ENCODE measurements at places on chromosomes 1 and 21.

DNA sequence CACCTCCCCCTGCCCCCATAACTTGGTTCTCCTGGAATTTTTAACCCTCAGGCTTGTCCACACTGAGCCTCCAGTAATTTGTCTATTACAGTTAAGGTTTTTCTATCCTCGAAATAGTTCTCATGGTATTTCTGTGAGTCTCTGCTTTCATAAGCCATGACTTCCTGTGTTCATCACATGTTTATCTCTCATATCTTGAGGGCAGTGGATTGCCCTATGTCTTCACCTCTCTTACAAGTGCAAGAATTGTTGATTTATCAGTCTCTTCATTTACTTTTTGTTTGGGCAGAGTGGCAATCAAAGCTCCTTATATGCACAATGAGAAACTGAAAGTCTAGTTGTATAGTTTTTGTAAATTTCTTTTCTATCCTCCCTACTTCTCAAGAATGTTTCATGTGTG, 328.4 kb downstream of the PLA2G4A start:
- DNase-seq, result no peak

DNA sequence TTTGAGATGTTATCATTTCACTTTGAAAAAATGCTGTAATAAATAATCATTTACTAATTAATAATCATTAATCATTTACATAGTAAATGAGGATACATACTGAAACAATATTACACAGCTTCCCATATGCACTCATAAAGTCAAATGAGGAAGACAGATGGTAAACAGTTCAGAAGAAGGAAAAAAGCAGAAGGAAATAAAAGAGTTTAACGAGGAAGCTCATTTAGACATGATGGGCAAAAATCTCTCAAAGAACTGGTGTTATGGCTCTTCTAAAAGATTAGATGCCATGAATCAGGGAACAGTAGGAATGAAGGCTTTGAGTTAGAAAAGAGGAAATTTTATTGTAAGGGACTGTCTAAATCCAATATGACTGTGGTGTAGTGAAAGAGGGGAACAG, 347.6 kb downstream of the PTPRC start:
- DNase-seq, result no peak

DNA sequence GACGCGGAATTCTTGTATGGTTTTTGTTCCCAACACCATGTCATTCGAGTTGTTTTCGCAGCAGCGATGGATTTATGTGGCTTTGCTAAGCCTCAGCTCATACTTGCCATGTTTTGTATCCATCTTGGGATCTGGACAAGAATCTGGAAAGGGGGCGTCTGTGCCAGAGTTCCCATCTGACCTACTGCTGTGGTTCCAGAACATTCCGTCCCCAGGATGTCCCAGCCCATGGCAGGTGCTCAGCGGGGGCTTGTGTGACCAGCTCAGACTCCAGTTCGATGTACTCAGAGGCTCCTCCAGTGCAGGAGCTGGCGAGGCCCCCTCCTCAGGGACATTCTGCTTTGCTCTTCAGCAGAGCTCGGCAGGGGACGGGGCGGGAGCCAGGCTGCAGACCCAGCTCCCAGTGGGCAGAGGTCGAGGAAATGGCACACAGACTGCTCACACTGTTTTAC, 24.0 kb upstream of the ADARB1 start:
- DNase-seq, result no peak

- DNase-seq, result no peak
Observed at GRCh38 chr1:180631194-180631765, 542 bp upstream of the XPR1 start.

DNA sequence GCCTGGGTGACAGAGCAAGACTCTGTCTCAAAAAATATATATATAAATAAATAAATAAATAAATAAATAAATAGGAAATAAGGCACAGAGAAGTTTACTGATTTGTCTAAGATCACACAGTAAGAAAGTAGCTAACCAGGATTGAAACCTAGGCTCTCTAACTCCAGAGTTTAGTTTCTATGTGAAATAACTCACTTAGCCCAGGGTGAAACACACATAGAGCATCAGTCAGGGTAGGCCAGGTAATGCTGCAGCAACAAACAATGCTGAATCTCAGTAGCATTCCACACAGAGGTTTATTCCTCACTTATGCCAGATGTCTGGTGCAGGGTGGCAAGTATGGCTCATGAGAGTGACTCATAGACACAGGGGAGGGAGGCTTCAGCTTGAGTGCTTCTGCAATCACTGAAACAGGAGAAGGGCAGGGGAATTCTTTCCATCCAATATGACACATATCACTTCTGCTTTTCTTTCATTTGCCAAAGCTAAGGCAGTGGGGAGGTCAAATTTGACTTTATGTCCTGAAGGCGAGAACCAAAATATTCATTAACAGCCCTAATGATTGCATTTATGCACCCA, 37.1 kb upstream of the KANK4 start:
- no peak for DNase-seq

GRCh38 chr1:183676586-183677189, 23.6 kb upstream of the APOBEC4 start:
- DNase-seq, result no peak

DNA sequence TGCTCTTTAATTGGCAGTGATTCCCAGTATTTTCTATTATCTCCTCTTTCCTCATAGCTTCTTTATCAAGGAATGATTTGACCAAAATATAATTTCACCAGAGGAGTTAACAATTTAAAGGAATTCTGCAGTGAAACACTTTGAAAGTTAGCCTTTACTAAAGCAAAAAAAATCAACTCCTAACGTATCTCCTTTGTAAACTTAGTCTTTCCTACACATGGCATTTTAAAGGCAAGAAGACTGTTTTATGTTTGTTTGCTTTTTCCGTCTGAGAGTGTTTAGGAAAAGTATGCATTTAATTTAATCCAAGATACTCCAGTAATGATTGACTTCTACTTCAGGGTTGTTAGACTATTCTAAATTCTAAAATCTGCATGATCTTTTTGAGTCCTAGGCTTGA, 15.9 kb downstream of the ATP6V1G3 start:
- DNase-seq, result no peak

GRCh38 chr1:33872275-33872674, 8.4 kb downstream of the HMGB4 start:
- DNase-seq, result no peak

- DNase-seq, result no peak
Observed at GRCh38 chr1:198848649-198849048, 209.8 kb downstream of the PTPRC start.

GRCh38 chr1:240192851-240193250, 101.2 kb downstream of the FMN2 start:
- no peak for DNase-seq

DNA sequence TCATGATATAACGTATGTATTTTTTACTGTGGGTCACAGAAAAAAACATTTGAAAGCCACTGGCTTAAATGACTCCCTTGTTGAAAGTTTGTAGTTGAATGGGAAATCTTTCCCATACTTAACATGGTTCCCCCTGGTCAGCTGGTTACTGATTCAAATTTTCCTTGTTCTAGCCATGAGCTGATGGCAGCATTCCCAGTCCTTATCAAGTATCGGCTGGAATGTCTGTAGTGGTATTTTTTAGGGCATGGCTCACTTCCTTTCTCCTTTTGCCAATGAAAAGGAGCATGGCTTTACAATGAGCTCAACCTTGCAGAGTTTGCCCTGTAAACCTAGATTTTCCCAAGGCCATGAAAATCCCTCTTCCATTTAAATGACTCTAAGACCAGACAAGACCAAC, 55.7 kb downstream of the GIPC2 start:
- DNase-seq, result no peak

- DNase-seq, result no peak
Observed at GRCh38 chr1:189821833-189822232, 655.8 kb downstream of the BRINP3 start.

GRCh38 chr1:48058135-48059025, 61.2 kb upstream of the TRABD2B start:
- no peak for DNase-seq

- no peak for DNase-seq
Observed at GRCh38 chr21:36163750-36164741, 7.4 kb downstream of the DOP1B start.

DNA sequence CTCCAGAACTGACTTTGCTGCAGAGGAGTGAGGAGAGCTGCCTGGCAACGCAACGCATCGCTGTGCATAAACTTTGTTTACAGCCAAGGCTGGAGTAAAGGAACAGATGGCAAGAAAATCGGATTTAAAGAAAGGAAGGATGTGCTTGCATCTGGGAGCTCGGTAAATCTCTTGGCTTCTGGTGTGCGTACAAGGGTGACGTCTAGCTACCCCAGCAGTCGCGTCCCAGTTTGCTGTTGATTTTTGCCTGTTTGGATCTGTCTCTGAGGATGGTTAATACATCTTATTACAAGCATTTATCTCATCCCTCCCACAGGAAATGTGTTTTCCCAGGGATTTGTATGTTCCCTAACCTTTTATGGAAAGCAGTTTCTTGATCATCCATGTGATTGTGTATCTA, 73.3 kb upstream of the RALGPS2 start:
- DNase-seq, result no peak

DNA sequence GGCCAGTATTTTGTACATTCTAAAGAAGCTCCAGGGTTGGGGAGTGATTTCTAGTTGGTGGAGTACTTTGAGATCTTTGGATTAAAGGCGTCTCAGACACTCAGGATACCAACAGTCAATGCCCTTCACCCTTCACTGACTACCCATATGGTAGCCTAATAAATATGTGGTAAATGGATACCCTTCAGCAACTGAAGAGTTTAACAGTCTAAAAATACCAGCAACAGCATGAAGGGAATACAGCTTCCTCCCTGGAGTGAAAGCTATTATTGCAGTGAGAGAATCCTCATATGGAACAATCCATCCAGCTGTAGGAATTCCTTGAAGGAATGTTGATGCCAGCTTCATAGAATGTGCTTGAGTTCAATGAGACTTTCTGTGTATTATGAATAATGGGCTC, 26.8 kb downstream of the DNAJC11 start:
- no peak for DNase-seq

DNA sequence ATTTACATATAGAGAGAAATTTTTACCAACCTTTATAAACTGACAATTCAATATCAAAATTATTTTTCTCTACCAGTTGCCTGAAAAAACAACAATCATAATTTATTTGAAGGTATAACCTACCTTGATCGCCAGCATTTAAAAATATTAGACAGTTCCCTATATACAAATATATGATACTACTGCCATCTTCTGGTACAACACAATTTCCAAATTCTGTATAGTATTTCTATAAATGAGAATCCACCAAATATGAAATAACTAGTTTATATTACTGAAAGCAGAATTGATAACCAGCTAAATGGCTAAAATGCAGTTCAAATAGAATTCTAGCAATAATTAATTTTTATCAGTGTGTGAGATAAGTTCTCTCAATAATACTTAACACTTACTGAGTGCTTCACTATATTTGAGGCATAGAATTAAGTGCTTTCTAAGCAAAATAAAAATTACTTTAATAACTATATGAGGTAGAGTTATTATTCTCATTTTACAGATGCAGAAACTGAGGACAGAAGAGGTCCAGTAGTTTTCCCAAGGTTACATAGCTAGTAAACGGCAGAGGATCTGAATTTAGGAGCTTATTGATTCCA, 75.6 kb downstream of the PIGK start:
- no peak for DNase-seq

- no peak for DNase-seq
Observed at GRCh38 chr1:8427493-8427892, 109.6 kb downstream of the SLC45A1 start.

- no peak for DNase-seq
Observed at GRCh38 chr21:39375446-39375845, 26.6 kb upstream of the HMGN1 start.

DNA sequence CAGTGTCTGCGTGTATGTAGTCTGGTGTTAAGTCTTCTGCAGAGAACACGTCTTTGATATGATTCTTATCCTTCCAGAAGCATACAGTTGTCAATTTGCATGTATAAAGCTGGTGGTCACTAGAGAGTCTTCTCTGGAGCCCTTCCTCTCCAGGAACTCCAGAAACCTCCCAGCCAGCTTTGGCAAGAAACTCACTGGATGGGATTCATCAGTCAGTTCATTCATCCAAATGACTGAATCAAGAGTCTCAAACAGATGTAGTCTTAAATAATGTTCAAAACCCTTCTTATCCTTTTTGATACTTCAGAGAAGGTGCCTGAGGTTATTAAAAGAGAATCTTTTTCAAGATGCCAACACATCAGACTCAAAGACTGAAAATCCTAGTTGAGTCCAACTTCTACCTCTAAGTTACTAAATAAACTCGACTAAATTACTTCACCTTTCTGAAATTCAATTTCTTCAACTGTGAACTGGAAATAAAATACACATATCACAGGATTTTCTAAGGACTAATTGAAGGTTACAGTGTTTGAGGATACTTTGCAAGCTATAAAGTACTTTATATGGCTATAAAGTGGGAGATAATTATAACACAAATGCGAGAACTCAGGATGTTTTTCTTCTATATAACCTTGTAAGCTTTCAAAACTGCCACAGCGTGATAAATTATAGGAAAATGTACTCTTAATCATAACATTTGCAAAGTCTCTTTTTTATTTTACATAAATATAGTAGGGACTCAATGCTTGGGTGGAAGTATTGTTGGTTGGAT, 252.4 kb downstream of the FGGY start:
- no peak for DNase-seq

DNA sequence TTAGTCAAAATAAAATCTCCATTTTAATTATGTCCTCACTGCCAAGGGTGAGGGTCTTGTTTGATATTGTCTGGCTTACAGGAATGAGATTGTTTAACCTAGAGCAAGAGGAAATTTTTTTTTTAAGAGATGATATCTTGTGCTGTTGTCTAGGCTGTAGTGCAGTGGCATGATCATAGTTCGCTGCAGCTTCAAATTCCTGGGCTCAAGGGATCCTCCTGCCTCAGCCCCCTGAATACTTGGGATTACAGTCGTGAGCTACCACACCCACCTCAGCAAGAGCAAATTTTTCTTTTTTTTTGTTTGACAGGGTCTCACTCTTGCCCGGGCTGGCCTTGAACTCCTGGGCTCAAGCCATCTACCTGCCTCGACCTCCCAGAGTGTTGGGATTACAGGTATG, 84.6 kb downstream of the DISP1 start:
- DNase-seq, result no peak

DNA sequence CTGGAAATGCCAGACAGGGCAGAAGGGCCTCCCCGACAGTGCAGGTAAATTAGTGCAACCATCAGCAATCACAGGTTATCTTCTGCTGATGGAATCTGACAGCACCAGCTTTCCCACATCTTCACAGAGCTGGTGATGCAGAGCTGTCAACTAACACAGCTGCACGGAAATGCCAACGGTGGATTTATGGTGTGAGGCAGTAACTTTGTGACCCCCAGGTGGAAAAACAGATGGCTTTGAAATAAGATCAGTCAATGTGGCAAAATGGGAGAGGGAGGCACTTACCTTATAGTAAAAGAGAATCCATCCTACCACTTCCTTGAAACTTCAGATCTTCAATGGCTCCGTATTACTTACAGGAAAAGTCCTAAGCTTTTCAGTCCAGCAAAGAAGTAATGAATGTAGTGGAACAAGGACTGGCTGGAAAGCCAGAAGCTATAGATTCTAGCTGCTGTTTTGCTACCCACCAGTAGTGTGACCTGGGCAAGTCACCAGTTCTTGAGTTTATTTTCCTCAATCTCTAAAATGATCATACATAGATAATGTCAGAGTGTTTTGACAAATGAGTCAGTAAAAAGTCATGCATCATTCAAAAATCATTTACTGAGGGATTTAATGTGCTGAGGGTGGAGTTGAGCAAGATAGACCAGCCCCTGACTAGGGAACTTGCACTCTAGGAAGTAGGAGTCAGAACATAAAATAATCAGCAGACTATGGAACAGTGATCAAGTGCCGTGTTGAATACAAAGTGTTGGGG, 245.7 kb upstream of the JUN start:
- no peak for DNase-seq

- DNase-seq, result no peak
Observed at GRCh38 chr1:105373681-105374080, 1624.0 kb downstream of the AMY1C start.
